Sciatic nerve (tissue), 2 donors: ENCODE measurements at places on chromosomes 7 and 10.
A peak's percentile ranks its signal among the peaks of the same experiment; 100 is the strongest.

GRCh38 chr7:96452146-96452545 is 130.2 kb upstream of the SLC25A13 start:
- no peak for DNase-seq

DNA sequence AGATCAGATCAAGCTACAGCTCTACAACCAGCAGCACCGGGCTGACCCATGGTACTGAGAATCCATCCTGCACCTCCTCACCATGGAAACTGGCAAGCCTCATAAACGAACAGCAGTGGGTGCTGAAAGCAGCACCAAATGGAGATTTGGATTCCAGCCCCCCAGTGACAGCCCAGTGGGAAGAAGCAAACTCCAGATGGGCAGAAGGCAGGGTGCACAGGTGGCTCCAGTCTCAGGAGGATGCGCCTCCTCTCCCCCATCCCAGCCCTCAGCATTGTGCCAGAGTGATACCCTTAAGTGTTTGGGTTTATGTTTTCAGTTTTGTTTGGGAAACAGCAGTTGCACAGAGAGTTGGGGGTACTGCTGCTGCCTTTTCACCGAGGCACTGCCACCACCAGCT is 20.6 kb upstream of the SMO start:
- no peak for DNase-seq

- no peak for DNase-seq
These were observed 93.0 kb downstream of the EXOC4 start for GRCh38 chr7:133345690-133346421.

DNA sequence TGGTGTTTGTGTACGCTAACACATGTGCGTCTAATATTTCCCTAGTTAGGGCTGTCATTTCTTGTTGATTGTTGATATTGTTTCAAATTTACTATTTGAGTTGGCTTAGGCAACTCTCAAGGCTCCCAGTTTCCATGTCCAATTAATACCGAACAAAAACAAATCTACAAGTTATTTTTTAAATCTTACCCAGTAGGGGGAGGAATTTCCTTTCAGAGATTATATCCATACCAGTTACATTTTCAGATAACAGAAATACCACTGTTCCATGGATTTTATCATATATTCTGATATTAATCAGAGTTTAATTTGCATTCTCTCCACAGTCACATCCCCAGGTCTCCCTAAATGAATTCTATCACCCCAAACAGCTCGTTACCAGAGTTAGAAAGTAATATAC is 7.2 kb upstream of the AKR1B10 start:
- DNase-seq = no peak

DNA sequence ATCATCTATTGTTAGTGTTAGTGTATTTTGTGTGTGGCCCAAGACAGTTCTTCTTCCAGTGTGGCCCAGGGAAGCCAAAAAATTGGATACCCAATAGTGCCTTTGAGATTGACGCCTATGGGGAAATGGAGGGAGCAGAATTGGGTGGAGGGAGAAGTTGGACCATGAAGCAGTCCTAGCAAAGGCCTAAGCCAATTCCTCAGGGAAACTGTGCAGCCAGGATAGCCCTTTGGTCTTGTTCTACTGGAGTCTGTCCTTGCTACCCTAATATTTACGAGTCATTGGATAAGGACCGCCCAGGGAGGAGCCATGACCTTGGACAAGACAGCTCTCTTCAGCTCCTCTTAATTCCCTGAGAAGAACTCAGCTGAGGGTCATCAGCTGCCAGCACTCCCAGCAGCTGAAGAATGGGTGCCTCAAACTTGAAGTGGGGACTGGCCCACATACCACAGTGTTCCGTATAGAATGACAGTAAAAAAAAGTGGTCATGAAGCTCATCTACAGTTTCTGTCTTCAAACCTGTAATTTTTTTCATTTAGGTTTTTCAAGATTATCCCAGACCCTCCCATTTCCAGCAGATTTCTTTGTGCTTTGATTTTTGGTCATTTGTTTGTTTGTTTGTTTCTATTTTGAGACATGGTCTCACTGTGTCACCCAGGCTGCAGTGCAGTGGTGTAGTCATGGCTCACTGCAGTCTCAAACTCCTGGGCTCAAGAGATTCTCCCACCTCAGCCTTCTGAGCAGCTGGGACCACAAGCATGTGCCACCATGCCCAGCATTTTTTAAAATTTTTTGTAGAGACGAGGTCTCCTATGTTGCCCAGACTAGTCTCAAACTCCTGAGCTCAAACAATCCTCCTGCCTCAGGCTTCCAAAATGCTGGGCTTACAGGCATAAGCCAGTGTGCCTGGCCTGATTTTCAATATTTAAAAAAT is 81.2 kb downstream of the C1GALT1 start:
- no peak for DNase-seq

GRCh38 chr10:62243647-62243997 is 25.0 kb downstream of the RTKN2 start:
- no peak for DNase-seq

GRCh38 chr7:99243751-99244337 is 28.8 kb upstream of the MYH16 start:
- no peak for DNase-seq

DNA sequence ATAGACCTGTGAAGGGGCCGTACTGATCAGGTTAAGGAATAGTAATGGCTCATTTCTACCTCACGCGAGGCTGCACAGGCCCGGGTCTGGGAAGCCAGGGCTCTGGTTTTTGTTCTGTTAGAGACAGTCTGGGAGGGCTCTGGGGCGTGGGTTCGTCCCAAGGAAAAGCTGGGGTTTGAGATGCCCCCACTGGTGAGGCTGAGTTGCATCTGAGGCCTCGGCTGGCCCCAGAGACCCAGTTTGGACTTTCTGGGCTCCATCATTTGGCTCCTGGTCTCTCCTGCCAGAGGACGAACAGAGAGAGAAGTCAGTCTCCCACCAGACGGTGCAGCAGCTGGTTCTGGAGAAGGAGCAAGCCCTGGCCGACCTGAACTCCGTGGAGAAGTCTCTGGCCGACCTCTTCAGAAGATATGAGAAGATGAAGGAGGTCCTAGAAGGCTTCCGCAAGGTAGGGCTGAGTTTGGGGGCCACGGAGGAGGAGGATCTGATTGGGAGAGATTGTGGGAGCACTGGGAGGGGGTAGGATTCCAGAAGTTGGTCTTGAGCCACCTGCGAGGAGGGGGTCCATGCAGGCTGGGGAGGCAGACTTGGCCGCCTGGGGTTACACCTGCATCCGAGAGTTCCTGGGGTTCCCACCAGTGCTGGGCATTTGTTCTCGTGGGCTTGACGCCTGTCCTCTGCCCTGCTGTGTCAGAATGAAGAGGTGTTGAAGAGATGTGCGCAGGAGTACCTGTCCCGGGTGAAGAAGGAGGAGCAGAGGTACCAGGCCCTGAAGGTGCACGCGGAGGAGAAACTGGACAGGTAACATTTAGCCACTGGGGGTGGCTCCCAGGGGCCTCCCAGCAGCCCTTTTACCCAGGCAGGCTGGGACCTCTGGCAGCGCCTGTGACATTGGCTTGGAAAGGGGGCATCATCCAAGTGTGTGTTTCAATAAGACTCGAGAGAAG is 22.5 kb upstream of the BTBD16 start:
- peak; percentile 18 for DNase-seq

- no peak for DNase-seq
These were observed 223.5 kb downstream of the PLXNA4 start for GRCh38 chr7:132352800-132353199.

DNA sequence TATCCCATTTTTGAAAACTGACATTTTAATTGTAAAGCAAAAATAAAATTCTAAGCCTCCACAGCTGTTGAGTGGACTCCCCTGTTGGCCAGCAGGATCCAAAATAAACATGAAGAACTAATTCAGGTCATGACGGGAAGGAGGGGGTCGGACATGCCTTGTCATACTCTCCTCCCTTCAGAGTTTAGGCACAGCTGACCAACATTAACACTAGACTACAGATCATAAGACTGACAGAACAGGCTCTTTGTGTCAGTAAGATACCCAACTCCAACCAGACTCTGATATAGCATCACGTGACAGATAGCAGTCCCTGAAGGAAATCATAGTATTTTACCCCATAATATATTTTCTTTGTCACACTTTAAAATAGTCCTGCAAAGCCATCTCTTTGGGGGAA is 20.9 kb upstream of the ZNF12 start:
- DNase-seq = no peak

GRCh38 chr7:35261041-35261440 is 7.1 kb upstream of the TBX20 start:
- DNase-seq = no peak

- DNase-seq = no peak
These were observed 319.3 kb downstream of the INHBA start for GRCh38 chr7:41383596-41383995.

DNA sequence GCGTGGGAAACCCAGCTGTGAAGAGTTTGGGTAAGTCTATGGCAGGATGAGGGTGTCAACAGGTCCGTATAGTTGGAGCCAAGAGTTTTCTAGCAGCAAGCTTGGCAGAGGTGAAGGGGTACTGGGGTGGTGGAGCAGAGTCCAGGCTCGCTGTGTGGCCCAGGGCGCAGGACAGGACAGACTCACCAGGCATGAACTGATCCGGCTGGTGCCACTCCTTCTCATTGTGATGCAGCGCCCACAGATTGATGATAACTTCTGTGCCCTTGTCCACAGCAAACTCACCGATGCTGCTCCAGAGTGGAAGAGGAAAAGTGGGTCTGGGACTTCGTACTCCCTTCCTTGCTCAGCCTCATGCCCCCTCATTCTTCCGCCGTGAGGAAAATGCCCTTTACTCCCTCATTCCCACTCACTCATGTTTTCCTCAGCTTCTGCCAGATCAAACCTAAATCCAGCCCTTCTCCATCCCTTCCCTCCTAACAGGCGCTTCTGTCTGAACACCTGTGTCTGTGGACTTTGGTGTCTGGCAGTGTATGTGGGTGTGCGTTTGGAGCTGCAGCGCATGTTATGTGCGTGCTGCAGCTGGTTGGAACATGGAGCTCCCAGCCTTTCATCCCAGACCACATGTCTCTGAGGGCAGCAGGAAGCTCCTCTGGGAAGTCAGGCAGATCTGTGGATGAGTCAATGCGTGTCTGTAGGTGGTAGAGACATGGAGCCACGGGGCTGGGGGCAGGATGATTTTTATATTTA is 5.7 kb downstream of the CYP17A1 start:
- DNase-seq = no peak

- DNase-seq = no peak
These were observed 28.1 kb upstream of the TRIL start for GRCh38 chr7:28986028-28986764.

DNA sequence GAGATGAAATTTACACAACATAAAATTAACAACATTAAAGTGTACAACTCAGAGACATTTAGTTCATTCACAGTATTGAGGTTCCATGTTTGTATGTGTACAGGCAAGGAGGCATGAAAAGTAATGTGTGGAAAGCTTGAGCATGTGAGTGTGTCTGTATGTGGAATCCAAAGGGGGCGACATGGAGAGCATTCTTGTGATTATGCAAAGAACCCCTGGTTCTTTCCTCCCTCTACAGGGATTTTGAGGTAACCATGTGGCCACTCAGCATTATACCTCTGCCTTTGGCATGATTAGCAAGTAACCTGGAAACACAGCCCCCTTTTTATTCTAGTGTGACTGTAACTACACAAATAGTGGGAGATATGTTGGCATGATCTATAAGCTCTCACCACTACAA is 21.0 kb downstream of the OR2F1 start:
- no peak for DNase-seq

GRCh38 chr7:87345962-87346371 is 503 bp downstream of the CROT start:
- DNase-seq = no peak

DNA sequence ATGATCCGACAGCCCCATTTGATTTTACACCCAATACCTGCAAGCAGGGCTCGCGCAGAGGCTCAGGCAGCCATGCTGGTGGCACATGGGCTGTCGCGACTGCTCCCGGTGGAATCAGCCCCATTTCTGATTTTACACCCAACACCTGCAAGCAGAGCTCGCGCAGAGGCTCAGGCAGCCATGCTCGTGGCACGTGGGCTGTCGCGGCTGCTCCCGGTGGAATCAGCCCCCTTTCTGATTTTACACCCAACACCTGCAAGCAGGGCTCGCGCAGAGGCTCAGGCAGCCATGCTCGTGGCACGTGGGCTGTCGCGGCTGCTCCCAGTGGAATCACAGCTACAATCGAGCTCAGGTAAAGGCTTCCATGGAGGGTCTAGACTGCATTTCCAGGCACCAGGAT is 244.1 kb downstream of the PTPRN2 start:
- DNase-seq = no peak

DNA sequence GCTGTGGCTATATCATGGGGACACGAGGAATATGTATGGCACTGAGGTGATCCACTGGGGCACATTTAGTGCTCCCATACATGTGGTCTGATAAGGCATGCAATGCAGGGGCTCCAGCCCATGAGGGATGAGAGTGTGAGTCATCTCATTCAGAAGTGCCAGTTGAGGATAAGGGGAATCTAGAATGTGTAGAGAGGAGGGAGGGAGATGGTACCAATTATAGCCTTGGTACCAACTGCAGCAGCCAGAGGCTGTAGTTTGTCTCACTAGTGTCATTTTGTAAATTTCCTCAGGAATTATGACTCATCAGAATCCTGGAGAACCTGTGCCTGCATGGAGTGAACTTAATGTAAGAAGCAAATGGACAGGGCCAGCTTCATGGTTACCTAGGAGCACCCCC is 46.2 kb downstream of the LAMB4 start:
- no peak for DNase-seq

GRCh38 chr10:70267161-70267933 is 16.5 kb downstream of the NPFFR1 start:
- no peak for DNase-seq

GRCh38 chr7:105677817-105678573 is 96.7 kb upstream of the EFCAB10 start:
- no peak for DNase-seq

GRCh38 chr7:140901941-140902302 is 22.8 kb downstream of the BRAF start:
- DNase-seq = no peak

GRCh38 chr7:147245274-147245673 is 1128.7 kb downstream of the CNTNAP2 start:
- DNase-seq = peak; percentile 59

- DNase-seq = no peak
These were observed 150.9 kb upstream of the MBL2 start for GRCh38 chr10:52923520-52923919.

GRCh38 chr10:117535298-117536071 is 7.1 kb upstream of the EMX2 start:
- no peak for DNase-seq

GRCh38 chr7:149642589-149642988 is 130.8 kb downstream of the ZNF467 start:
- no peak for DNase-seq

DNA sequence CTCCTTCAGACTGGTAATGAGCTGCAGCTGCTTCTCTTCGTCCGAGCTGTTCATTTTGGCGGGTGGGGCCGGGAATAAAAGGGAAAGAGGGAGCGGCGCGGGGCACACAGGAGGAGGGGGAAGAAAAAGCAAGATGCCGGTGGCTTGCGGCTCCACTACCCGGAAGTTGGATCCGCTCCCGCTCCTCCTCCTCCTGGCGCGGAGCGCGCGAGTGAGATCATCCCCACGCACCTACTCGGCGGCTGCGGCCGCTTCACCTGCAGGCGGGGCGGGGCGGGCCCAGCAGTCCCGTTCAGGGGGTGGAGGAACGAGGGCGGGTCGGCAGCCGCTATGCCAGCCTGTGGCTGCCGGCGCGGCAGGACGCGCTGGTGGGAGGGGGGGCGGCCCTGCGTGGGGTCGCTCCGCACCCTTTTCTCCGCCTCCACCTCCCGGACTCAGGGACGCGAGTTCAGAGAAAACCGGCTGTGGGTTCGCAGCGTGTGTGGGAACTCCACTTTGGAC is at the start of gene SHTN1:
SHTN1 (minus strand) TSS at position 162 of the 501 bp plus-strand sequence; CDS start at position 54, 108 bp downstream.
- DNase-seq = peak; percentile 67

GRCh38 chr7:44995555-44996493 is 4.2 kb upstream of the CCM2 start:
- no peak for DNase-seq

- no peak for DNase-seq
These were observed 77.5 kb upstream of the TOMM7 start for GRCh38 chr7:22900101-22900500.

GRCh38 chr7:98137134-98137825 is 30.6 kb downstream of the LMTK2 start:
- no peak for DNase-seq
